ENCODE measurements at places on chromosomes 1 and 21. TPM values are rescaled to one million over a fixed set of nuclear protein-coding genes. Genes with fewer than 3 reads are reported as not detected.
A peak's percentile ranks its signal among the peaks of the same experiment; 100 is the strongest.

Gene LAMB3
- polyA plus RNA-seq = 2.6 TPM

- DNase-seq = peak; percentile 77
Measured at GRCh38 chr1:51569284-51570062, 47.4 kb upstream of the OSBPL9 start.

Gene FHAD1
- polyA plus RNA-seq = 0.04 TPM

Gene PITHD1
- 43.1 TPM for polyA plus RNA-seq

GRCh38 chr1:223256034-223256433 is 107.9 kb downstream of the SUSD4 start:
- DNase-seq = no peak

Gene IVL
- polyA plus RNA-seq = not detected

- no peak for DNase-seq
Measured at GRCh38 chr1:25662061-25662460, 45.5 kb downstream of the MAN1C1 start.

DNA sequence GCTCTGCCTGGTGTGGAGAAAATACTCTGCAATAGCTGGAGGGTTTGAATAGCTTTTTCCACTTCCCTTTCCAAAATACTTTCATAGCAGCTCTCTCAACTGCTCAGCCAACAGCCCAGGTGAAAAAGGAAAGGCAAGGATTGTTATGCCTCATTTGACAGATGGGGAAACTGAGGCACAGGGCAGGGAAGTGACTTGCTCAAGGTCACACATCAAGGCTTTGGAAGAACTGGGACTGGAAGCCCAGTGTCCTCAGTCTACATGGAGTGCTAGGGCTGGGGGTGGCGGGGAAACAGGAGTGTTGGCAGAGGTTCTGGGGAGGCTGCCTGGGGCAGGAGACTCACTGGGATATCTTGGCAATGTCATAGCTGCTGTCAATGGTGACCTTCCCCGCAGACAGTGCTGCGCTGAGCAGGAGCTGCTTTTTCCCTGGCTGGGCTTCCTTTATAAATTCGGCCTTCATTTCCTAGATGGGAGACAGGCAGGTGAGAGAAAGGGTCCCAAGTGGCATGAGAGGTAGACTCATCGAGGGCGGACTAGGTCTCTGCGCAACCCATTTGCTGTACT is 4.0 kb downstream of the CHI3L1 start:
- no peak for DNase-seq

GRCh38 chr1:160942926-160943325 is 11.7 kb downstream of the ITLN2 start:
- peak; percentile 28 for DNase-seq

Gene TSPEAR
- polyA plus RNA-seq = not detected

DNA sequence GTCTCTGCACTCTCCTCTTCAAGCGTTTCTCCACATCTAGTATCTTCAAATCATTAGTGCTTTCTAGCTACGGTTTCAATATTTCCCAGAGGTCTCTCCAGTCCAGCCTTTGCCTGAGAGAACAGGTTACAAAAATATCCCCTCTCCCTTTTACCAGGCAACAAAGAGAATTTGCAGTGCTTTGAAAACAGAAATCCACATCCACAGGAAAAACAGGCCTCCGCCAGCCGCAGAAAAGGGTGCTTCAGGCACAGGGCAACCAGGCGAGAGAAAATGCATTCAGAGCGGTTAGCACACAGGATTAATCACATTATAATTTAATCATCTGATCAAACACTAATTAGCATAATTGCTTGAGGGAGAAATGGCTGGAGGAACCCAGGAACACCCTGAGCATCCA is 13.8 kb downstream of the DSCAM start:
- no peak for DNase-seq

- DNase-seq = no peak
Measured at GRCh38 chr1:171550050-171550449, 64.7 kb downstream of the PRRC2C start.

Gene CFAP107
- not detected for polyA plus RNA-seq
